ENCODE measurements at places on chromosomes 2 and 18. TPM values are rescaled to one million over a fixed set of nuclear protein-coding genes. Genes with fewer than 3 reads are reported as not detected.

- DNase-seq, result no peak
Observed at GRCh38 chr2:53938904-53939303, 31.9 kb downstream of the PSME4 start.

- peak; percentile 70 for DNase-seq
Observed at GRCh38 chr2:72892506-72893173, 5.4 kb downstream of the SPR start.

The RAB11FIP5 gene
- total RNA-seq, result 0.66 TPM

The LGALSL gene
- 3.8 TPM for total RNA-seq

The GAD1 gene
- total RNA-seq, result not detected
